Central memory CD4-positive, alpha-beta T cell (primary cell): ENCODE measurements at places on chromosomes 16 and 17.
A peak's percentile ranks its signal among the peaks of the same experiment; 100 is the strongest.

- DNase-seq = no peak
Measured at GRCh38 chr16:64771273-64771672, 350.6 kb downstream of the CDH11 start.

DNA sequence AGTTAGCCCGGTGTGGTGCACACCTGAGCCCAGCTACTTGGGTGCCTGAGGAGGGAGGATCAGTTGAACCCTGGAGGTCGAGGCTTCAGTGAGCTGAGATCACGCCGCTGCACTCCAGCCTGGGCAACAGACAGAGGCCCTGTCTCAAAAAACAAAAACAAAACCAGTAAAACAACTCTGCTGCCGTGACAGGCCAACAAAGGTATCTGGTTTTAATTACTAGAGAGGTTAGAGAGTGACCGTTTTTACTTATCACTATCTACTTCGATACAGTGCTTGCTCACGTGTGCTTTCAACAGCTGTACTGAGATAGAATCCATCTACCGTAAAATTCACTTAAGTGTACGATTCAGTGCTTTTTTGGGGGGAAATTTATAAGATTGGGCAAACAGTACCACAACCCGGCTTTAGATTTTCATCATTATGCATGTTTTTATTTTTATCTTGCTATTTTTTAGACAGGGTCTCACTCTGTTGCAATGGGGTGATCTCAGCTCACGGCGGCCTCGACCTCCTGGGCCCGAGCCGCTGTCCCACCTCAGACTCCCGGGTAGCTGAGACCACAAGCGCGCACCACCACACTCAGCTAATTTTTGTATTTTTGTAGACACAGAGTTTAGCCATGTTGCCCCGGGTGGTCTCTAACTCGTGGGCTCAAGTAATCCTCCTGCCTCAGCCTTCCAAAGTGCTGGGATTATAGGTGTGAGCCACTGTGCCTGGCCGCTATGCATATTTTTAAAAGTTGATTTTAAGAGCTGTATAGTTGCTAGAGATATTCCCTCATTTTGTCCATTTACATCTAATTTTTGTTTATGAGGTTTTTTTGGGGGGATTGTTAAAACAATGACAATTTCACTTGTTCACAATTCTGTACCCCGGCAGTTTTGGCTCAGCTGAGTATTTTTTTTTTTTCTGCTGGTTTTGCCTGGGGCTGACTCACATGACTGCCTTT lies 30.9 kb downstream of the SERPINF1 start:
- no peak for DNase-seq

GRCh38 chr17:47297661-47298400 lies 25.9 kb upstream of the EFCAB13 start:
- DNase-seq = no peak

GRCh38 chr16:67509016-67509415 lies 19.6 kb upstream of the RIPOR1 start:
- no peak for DNase-seq

GRCh38 chr17:16943541-16944333 lies 28.2 kb downstream of the TNFRSF13B start:
- no peak for DNase-seq

DNA sequence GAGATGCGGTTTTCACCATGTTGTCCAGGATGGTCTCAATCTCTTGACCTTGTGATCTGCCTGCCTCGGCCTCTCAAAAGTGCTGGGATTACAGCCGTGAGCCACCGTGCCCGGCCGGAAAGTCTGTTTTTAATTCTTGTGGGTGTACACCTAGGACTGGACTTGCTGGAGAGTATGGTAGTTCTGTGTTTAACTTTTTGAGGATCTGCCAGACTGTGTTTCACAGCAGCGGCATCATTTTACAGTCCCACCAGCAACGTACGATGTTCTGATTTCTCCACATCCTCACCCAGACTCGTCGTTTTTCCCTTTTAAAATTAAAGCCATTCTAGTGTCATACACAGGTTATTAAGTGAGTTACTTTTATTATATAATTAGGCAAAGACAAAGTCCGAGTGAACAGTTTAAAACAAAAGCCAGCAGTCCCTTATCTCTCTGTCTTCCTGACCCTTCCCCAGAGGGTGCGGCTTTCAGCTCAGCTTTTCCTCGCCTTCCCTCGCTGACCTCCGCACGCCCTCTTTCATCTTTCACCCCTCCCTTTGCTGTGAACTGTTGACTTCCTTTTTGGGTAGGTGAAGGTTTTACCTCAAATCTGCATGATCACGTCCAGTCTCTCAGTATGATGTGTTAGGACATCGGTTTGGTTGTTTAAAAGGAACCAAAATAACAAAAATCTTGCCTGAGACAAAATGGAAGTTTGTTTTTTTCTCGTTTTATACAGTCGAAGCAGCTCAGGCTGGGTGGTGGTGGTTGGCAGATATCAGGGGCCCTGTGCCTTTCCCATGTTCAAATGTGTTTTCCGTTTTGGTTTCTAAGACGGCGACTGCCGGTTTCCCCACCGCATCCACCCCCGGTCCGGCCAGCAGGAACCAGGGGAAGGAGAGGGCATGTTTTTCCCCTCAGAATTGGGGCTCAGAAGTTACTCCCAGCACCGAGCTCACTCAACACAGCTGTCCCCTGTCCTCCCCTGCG lies 18.0 kb downstream of the FAM234A start:
- DNase-seq = peak; percentile 20

GRCh38 chr16:68366062-68366461 lies 55.2 kb downstream of the PRMT7 start:
- DNase-seq = no peak

DNA sequence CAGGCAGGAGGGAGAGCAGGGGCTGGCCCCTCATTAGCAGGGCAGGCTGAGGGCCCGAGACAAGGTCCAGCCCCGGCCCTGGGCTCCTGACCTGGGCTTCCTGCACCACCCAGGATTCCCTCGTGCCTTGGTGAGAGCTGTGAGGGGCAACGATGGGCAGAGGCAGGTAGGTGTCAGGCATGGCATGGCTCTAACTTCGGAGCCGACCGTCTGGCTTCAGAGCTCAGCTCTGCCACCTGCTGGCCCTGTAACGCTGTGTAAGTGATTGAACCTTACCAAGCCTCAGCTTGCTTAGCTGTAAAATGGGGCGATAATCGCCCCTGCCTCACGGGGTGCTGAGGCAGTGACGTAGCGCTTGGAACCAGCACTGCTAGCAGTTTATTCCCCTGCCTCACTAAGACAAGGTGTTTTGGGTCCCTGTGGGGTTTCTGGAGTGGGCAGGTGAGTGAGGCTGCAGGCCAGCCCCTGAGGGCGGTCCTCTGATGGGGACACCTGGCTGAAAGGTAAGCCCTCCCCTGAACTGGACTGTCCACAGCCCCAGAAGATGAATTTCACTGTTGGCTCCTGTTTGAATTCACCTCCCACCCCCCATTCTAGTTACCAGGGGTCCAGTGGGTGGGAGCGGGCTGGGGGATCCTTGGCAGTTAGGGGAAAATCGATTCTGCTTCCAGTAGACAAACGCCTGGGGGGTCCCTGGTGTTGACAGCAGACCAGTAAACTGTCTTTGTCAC lies 184.8 kb upstream of the GSE1 start:
- peak; percentile 25 for DNase-seq

DNA sequence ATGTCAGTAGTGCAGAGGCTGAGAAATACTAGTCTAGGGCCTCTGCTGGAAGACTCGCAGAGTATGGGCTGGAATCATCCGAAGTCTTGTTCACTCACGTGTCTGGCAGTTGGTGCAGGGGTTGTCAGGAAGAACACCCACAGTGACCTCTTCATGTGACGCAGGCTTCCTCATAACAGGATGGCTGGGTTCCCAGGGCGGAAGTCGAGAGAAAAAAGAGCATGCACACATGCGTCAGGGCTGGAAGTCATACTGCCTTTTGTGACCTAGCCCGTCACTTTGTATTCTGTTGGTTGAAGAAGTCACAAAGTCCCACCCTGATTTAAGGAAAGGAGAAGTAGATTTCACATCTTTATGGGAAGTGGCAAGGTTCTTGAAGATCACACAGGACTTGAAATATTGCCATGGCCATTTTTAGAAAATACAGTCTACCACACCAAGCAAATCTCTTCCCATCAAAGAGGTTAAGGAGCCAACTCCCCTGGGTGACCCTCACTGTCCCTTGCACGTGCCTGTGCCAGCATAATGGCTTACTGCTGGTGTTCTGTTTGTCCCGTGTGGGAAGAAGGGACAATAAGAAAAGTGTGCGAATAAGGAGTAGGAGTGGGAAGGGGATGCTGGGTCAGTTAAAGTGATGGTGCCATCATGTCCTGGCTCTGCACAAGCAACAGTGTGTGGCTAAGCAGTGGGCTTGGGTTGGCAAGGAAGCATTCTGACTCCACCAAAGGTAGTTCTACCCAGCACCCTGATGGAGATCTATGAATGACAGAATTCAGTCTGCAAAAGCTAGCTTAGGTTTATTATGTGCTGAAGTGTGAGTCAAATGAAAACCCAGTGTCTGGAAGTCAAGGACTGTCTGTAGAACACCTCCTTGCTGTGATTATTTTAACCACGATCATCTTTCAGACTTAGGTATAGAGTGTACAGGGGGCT lies 28.1 kb downstream of the HEATR3 start:
- peak; percentile 42 for DNase-seq

DNA sequence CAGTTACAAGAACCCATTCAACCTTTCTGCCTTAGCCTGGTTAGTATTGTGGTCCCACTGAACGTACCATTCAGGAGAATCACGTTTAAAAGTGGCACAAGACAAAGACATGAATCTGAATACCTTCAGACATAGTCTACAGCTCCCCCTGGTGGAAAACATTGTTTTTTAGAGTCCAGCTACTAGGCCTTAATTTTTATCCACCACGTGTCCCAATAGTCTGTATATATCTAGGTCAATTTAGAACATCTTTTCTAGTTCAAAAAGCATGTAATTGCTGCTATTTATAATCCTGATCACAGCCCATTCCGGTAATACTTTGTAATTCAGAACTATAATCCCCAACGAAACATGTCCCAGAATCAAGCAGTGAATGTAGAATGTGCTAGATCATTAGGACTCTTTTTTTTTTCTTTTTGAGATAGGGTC lies 13.7 kb upstream of the GUCY2D start:
- peak; percentile 77 for DNase-seq

- no peak for DNase-seq
Measured at GRCh38 chr17:50203086-50203485, 1.7 kb upstream of the COL1A1 start.

DNA sequence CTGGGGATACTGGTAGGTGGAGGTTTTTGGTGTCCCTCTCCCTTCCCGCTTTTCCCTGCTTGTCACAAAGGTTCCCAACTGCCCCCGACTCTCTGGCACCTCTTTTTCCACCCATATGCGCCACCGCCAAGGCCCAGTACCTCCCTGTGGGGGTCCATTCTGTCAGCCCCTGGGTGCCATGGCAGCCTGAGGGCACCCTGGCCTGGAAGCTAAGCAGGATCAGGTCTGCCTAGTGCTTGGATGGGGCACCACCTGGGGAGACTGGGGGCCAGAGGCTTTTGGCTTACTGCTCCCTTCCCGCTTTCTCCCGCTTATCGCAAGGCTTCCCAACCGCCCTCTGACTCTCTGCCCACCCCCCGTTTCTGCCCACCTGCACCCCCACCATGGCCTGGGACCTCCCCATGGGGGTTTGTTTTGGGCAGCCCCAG lies 2286.4 kb downstream of the TP53TG3F start:
- DNase-seq = no peak

- DNase-seq = no peak
Measured at GRCh38 chr16:476039-476438, 50.6 kb downstream of the RAB11FIP3 start.

GRCh38 chr16:78122774-78123315 lies 23.4 kb downstream of the WWOX start:
- peak; percentile 55 for DNase-seq

GRCh38 chr17:8128125-8128784 lies 4.3 kb upstream of the HES7 start:
- no peak for DNase-seq

- DNase-seq = no peak
Measured at GRCh38 chr17:73533127-73533526, 111.1 kb downstream of the SDK2 start.

DNA sequence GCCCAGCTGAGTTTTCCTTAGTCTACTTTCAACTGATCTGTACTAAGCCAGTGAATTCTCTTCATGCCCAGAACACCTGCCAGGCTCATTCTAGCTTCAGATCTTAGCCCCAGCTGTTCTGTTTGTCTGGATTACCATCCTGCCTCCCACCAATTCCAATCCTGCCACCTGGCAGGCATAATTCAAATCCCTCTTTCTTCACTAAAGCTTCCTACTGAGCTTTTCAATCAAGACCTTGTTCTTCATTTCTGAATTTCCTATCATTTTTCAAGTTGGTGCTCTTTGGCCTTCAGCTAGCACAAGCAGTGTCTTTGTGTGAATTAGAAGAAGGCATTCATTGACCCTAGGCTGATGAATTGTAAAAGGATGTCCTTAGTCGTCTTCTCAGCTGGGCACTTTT lies 357.6 kb downstream of the UTP18 start:
- no peak for DNase-seq

- DNase-seq = no peak
Measured at GRCh38 chr16:65249768-65250167, 127.9 kb upstream of the CDH11 start.

- no peak for DNase-seq
Measured at GRCh38 chr17:752620-753219, 656 bp upstream of the GEMIN4 start.

GRCh38 chr17:72699545-72699944 lies 392.9 kb downstream of the SLC39A11 start:
- no peak for DNase-seq

- no peak for DNase-seq
Measured at GRCh38 chr17:63932721-63933120, 590 bp upstream of the CD79B start.

- DNase-seq = no peak
Measured at GRCh38 chr16:16027728-16028310, 78.4 kb downstream of the ABCC1 start.

DNA sequence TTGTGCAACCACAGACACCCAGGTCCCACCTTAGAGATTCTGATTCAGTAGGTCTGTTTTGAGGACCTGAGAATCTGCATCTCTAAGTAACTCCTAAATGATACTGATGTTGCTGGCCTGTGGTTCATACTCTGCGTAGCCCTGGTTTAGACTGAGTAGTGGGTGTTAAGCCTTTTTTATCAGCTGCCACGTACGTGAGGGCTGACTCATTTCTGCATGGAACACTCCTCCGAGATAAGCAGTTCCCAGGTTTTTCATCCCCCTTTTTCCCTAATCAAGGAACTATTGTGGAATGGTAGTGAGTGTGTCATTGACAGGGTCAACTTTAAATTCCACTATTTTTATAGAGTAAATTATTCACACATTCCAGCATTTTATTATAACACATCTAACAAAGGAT lies 26.1 kb downstream of the CDRT4 start:
- DNase-seq = no peak

DNA sequence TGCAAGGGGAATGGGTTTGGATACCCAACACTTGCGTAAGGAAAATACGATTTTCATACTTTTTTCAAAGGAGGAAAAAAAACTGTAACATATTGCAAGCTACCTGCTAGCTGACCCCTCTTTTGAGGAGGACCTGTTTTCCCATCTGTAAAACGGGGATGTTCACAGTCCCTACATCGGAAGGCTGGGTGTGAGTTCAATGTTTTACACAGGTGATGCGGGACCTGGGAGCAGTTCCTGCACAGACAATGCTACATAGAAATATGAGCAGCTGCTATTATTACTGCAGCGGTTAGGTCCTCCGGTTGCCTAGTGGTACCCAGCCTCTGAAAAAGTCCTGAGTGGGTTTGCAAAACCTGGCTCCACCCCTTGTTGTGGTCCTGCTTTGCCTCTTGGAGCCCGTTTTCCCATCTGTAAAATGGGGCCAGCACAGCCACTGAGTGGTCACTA lies 3.5 kb downstream of the SOCS1 start:
- no peak for DNase-seq

- DNase-seq = no peak
Measured at GRCh38 chr16:84883301-84883700, 63.5 kb downstream of the CRISPLD2 start.

- DNase-seq = no peak
Measured at GRCh38 chr17:82327289-82327688, 6.3 kb downstream of the SECTM1 start.

GRCh38 chr17:61490540-61490975 lies 38.3 kb downstream of the TBX4 start:
- no peak for DNase-seq
